ENCODE measurements at places on chromosomes 6 and 20.

GRCh38 chr20:23513164-23513563, 22.2 kb downstream of the CST8 start:
- no peak for DNase-seq

DNA sequence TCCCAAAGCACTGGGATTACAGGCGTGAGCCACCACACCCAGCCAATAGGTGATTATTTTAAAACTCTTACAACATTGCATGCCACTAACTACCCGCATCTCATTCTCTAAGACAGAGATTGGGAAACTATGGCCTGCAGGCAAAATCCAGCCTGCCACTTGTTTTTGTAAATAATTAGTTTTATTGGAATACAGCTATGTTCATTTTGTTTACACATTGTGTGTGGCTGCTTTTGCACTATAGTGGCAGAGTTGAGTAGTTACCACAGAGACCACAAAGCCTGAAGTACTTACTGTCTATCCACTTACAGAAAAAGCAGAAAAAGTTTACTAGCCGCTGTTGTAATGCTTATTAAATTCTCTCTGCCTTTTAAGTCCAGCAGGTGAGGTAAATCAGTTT, 16.4 kb upstream of the PKIG start:
- no peak for DNase-seq

DNA sequence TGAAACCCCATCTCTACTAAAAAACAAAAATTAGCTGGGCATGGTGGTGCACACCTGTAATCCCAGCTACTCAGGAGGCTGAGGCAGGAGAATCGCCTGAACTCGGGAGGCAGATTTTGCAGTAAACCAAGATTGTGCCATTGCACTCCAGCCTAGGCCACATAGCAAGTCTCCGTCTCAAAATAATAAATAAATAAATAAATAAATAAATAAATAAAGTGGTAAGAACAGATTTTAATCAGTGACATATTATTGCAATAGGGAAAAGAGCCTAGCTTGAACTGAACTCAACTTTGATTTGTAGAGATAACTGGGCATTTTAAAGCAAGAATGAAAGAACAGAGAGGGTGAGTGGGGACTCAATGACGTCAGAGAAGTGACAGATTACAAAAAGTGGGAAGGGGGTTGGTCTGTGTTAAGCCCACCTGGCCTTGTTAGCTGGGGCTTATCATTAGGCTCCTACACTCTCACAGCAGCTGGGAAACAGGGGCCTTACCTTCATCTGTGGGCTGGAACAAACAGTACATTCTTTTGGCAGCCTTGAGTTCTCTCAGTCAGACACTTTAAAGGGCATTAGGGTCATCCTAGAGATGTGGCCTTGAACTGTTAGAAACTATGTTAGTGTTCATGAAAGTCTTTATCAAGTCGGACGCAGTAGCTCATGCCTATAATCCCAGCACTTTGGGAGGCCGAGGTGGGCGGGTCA, 24.5 kb upstream of the KIFC1 start:
- DNase-seq, result no peak

DNA sequence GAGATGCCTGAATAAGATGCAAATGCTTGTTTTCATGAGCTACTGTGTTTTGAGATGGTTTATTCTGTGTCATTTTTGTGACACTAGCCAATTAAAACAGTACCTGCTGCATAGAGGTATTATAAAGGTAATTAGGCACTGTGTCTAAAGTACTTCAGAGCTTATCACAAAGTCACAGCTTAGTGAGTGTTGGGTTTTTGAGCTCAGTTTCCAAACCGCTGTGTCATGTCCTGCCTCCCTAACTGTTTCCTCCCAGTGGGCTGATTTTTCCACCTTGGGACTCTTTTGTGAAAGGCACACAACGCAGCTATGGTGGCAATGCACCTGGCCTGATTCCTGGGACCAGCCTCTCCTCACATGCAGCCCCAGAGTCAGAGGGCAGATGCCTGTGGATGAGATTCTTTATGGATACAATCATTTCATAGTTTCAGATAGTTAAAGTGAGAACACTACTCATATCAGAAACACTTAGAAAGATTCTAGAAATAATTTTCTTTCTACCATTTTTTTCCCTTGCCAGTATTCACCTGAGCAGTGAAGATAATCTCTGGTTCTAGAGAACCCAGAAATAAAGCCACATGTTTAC, 41.3 kb upstream of the TAGAP start:
- no peak for DNase-seq

GRCh38 chr6:70886661-70887060, 70.2 kb downstream of the B3GAT2 start:
- DNase-seq, result no peak

GRCh38 chr20:37342231-37343177, 3.4 kb upstream of the SRC start:
- no peak for DNase-seq

DNA sequence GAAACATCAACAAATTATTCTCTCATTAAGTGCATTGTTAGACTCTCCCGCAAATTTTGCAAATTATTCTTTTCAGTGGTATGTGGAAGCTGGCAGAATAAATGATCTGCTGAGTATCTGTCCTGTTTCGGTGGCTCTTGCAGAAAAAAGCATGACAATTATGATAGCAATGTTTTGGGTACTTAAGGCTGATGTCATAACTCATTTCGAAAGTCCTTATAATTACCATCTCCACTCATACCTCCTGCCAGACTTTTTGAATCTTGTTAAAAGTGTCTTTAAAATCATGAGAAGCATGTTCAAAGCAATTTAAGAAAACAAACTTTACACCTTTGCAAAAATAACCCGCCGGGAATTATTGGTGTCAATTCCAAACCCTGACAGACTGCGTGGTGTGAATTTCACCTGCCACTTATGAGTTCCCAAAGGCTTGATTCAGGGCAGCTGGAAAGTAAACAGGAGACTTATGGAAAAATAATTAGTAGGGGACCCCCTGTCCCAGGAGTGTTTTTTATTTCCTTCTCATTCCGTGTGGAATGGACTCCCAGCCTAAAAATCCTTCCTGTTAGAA, 87.6 kb upstream of the E2F3 start:
- no peak for DNase-seq

DNA sequence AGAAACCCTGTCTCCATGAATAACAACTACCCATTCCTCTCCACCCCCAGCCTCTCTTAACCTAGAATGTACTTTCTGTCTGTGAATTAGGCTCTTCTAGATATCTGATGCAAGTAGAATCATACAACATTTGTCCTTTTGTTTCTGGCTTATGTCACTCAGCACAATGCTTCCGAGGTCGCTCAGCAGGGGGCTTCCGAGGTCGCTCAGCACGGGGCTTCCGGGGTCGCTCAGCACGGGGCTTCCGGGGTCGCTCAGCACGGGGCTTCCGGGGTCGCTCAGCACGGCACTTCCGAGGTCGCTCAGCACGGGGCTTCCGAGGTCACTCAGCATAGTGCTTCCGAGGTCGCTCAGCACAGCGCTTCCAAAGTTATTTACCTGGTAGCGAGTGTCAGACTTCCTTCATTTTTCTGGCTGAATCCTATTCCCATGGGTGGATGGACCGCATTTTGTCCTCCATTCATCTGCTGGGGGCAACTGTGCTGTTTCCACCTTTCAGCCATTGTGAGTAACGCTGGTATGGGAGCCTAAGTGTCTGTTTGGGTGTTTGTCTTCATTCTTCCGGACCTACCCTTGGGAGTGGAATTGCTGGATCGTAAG, 31.0 kb upstream of the BHLHE23 start:
- DNase-seq, result no peak

GRCh38 chr20:38277691-38278090, 17.2 kb upstream of the KIAA1755 start:
- no peak for DNase-seq

- DNase-seq, result no peak
These were observed 575 bp upstream of the SLC17A9 start for GRCh38 chr20:62951896-62952372.
